ENCODE measurements at places on chromosomes 3 and 15.

- no peak for DNase-seq
Measured at GRCh38 chr3:123084192-123084591, 17.4 kb downstream of the PDIA5 start.

DNA sequence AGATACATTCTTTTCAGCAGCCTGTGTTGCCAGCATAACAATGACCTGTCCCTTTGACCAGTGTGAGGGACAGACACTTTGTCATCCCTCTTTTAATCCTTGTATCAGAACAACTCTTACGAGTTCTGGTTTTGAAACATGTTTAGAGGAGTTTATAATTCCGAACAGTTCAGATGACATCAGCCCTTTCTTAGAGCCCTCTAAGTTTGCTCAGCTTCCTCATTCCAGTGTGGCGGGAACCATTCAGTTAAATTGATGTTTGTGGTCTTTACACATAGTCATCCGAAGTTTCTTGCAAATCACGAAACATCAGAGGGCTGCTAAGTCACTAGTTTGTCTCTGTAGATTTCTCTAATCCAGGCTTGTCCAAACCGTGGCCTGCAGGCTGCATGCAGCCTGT, 102.5 kb downstream of the AKAP13 start:
- peak; percentile 66 for DNase-seq

DNA sequence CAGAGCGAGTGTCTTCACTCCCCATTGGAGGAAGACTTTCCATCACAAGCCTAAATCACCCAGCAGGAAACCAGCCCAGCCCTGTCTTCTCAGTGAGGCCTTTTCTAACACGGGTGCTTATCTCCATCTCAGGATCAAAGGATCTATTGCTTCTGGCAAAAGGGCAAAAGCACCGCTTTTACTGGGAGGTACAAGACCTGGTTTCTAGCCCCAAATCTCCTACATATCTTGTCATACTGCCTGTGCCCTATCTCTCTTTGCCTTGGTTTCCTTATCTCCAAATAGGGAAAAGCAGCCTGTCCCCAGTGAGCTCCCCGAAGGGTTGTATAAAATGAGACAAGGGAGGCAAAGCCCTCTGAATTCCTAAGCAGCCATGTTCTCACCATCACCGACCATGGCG, 5.2 kb downstream of the GLB1 start:
- DNase-seq = no peak

GRCh38 chr15:58249646-58250312, 111.6 kb downstream of the AQP9 start:
- DNase-seq = no peak

- DNase-seq = no peak
Measured at GRCh38 chr3:42539871-42540714, 37.6 kb downstream of the VIPR1 start.

GRCh38 chr3:12967606-12968351, 105.5 kb downstream of the IQSEC1 start:
- DNase-seq = peak; percentile 63

GRCh38 chr3:195101001-195101583, 169.9 kb downstream of the XXYLT1 start:
- no peak for DNase-seq

DNA sequence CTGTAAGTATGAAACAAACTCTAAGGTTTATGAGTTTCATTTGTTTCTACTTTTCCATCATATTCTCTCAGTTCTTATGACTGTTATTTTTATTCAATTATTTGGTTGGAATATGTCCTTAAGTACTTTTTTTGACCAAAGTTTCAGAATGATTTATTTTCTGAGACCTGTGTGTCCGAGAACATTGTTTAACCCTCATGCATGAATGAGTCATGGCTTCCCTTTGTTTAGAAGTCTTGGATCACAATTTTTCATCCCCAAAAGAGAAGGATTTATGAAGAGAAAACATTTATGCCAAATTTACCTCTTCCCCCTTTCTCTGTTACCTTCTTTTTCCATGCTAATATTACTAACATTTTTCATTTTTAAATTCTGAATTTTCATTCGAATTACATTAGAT, 518.0 kb upstream of the NR2F2 start:
- no peak for DNase-seq

- DNase-seq = no peak
Measured at GRCh38 chr3:195249057-195249770, 21.7 kb downstream of the XXYLT1 start.

- DNase-seq = no peak
Measured at GRCh38 chr15:60006203-60006862, 2.2 kb downstream of the FOXB1 start.

GRCh38 chr3:87201727-87202126, 25.4 kb upstream of the CHMP2B start:
- no peak for DNase-seq

DNA sequence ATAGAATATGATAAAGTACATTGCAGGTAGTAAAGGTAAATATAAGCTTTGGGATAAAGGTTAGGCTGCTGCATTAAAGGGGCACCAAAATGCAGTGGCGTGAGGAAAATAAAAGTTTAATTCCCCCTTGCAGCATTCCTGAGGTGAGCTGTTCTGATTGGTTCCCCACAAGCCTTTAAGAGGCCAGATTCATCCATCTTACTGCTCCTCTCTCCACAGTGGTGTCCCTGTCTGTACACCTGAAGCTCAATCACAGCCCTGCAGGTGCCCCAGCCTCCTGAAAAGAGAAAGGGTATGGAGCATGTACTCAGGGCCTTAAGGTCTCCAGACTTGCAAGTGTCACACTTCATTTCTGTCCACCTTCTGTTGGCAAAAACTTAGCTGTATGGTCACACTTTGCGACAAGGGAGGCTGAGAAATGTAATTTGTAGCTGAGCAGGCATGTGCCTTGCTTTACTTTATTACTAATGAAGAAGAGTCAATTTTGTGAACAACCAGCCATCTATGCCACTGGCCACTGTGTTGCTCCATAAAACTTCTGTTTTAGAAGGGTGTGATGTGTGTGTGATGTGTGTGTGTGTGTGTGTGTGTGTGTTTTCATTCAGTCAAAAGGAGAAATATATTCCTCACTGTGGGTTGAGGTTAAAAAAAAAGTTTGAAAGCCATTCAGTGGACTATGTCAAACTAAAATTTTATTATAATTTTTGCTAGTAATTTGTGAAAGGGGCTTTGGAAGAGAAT, 12.8 kb downstream of the LACTB start:
- DNase-seq = no peak

DNA sequence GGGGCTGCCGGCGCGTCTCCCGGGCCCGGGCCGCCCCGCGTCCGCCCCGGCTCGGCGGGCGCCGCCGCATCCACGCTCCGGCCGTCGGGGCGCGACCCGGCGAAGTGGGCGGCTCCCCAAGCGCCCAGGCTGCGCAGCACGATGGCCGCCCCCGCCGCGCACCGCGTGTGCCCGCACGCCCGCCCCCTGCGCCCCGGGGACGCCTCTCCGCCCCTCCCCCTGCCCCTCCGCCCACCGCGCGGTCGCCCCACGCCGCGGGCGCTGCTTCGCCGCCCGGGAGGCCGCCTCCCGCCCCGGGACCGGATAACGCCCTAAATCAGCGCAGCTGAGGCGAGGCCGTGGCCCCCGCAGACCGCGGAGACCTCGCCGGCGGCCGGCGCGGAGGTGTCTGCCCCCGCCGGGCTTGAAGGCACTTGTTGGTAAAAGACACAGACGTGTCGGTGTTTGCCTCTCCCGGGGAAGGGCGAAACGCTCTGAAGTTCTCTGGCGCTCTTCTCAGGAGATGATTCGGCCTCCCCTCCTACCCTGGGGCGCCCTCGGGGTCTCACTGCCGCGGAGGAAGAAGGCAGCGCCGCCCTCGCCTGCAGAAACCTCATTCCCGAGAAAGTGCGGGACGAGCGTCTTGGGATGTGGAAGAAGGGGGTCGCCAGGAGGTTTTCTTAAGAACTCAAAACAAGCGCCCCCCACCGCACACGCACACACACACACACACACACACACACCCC, at the start of gene BNC1:
Gene BNC1 (minus strand): TSS at position 106 of the 725 bp plus-strand sequence. CDS start 36 bp downstream, at position 70.
- no peak for DNase-seq

GRCh38 chr3:148433665-148434064, 264.0 kb upstream of the AGTR1 start:
- no peak for DNase-seq

DNA sequence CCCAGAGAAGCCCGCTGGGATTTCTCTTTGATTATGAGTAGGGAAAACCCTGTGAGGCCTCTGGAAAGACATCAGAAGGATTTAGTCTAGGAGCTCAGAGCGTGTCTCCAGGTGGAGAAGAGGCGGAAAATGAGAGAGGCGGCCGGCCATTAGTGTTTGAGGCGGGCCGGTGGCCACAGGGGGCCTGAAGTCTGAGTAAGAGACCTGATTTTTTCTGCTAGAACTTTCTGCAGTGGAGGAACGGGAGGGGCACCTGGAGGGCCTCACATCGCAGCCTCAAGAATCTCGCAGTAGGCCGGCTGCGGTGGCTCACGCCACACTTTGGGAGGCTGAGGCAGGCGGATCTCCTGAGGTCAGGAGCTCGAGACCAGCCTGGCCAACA, 28.5 kb downstream of the KLHDC8B start:
- no peak for DNase-seq

DNA sequence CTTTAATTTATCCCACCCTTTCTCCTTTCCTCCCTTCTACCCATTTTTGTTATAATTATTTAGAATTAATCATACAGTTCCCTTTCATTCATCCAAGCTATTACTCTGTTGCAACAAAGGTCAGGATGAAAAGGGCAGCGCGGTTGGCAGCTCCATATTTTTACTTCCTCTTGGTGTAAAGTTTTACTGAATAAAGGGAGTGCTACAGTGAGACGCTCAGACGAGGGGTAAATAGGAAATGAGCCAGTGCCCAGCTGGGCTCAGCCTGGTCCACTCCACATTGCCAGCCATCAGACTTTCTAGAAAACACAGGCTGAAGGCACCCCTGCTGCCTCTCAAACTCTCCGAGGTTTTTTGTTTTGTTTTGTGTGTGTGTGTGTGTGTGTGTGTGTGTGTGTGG, 21.9 kb upstream of the ZBTB38 start:
- no peak for DNase-seq

GRCh38 chr3:36823806-36824205, 59.5 kb upstream of the DCLK3 start:
- no peak for DNase-seq

- DNase-seq = no peak
Measured at GRCh38 chr3:41304593-41304992, 105.3 kb downstream of the CTNNB1 start.

- no peak for DNase-seq
Measured at GRCh38 chr3:78855190-78855589, 912.6 kb downstream of the ROBO1 start.

DNA sequence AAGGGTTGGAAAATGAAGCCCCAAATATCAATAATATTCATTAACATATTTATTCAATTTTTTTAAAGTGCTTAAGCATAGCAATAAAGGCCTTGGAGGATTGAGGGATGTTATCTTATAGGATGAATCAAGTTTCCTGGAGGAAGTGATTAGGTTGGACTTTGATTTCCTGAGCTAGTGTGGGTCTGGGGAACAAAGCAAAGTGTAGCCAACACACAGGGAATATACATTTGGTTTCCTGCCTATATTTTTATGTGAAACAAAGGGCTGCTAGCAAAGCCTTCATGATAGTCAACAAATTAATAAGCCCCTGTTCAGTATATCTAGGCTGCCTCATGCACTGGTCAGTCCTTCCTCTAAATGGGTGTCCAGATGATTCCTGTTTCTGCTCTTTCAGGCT, 261.1 kb upstream of the IL12A start:
- DNase-seq = no peak

DNA sequence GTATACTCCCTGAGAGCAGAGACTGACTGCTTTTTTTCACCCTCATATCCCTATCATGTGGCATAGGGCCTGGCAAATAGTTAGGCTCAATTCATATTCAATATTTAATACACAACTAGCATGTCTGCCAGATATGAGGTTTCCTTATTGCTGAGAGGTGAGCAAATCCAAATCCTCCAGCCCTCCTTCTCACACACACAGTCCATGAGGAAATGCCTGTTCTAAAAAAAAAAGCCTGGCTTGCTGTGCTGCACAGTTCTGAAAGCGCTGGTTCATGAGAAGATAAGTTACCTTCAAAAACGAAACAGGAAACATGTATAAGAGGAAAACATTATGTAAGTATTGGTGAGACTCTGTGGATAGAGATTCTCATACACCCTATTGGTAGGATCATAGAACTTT, 15.5 kb upstream of the ACAP2 start:
- DNase-seq = no peak

DNA sequence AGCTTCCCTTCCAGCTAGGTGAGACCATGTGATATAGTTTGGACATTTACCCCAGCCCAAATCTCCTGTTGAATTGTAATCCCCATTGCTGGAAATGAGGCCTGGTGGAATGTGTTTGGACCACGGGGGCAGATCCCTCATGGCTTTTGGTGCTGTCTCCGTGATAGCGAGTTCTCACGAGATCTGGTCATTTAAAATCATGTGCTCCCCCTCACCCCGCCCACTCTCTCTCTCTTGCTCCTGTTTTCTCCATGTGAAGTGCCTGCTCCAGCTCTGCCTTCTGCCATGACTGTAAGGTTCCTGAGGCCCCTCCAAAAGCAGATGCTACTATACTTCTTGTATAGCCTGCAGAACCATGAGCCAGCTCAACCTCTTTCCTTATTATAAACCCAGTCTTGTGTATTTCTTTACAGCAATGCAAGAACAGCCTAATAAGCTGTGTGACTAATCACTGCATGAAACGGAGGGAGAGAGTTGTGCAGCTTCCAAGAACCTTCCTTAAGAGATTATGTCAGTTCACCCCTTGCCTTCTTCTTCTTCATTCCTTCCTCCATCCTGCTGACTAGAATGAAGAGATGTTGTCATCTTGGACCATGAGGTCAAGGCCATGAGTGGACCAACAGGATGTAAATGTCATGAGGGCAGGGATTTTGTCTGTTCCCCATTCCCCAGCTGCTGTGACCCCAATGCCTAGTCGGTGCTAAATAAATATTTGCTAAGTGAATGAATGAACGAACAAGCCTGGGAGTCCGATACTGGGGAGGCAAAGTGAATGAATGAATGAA, 91.0 kb downstream of the CPN2 start:
- DNase-seq = no peak
